Parietal lobe (tissue), 2 donors: ENCODE measurements at places on chromosomes 7 and 10. TPM values are rescaled to one million over a fixed set of nuclear protein-coding genes. Genes with fewer than 3 reads are reported as not detected.

TUBB8 gene
- total RNA-seq: not detected

SLC18A3 gene
- total RNA-seq: not detected

GJD4 gene
- not detected for total RNA-seq

NODAL gene
- 3.1 TPM for total RNA-seq

SPDYE2 gene
- not detected for total RNA-seq

TRIM74 gene
- total RNA-seq: not detected
